ENCODE measurements at places on chromosomes 13 and 19. TPM values are rescaled to one million over a fixed set of nuclear protein-coding genes. Genes with fewer than 3 reads are reported as not detected.

DNA sequence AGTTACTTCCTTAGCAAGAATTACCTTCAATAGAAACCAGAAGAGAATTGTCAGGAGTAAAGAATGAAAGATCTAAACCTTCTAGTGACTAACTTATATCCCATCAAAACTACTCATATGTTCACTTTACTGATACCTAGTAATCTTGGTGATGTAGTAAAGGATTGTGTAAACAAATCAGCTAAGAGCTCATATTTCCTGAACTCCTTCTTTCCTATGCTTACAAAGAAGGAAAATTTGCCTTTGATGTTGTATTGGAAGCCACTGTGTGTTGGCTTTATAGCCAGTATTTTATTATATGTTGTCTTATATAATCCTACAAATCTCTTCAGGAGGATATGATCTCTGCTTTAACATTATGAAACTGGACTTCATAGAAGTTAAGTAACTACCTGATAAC lies 671.0 kb downstream of the PCDH9 start:
- no peak for DNase-seq

Gene LMTK3
- polyA plus RNA-seq = 2.3 TPM

DNA sequence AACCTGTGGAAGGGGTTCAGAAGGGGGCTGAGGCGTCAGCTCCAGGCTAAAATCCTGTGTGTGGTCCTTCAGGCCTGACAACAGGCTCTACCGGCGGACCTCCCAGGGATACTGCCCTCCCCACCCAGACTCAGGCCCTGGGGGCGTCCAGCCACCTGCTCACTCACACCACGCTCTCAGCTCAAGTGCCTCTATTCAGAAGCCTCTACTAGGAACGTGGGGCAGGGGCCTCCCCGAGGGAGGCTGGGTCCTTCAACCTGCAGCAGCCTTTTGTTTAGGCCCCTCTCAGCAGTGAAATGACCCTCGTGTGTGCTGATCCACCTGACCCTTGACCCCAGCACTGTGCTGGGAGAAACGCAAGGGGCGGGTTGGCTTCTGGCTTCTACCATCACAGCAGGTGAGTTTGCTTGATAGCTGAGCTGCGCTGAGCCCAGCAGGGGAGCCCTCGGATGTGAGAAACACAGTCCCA lies 10.6 kb downstream of the PLPP2 start:
- DNase-seq = no peak

Gene DMRTC2
- not detected for polyA plus RNA-seq

DNA sequence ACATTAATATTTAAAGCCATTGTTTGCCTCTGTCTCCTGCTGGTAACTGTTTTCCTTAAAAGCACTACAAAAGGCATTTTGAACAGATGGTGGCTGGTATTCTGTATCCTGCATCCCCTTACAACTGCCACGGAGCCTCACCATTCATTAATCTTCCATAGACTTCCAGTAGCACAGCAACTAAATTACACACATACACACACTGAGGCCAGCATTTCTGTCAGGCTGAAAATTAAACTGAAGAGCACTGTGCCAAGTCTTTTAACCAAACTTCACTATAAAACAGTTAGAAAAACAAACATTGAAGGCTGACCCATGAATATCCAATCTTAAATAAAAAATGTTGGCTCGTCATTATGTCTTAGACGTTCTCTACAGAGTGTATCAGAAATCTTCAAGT lies 697.8 kb downstream of the DACH1 start:
- no peak for DNase-seq

Gene ZNF221
- polyA plus RNA-seq = 5.0 TPM

Gene YJEFN3
- 4.1 TPM for polyA plus RNA-seq

GRCh38 chr19:10550336-10550735 lies 6.6 kb downstream of the ATG4D start:
- no peak for DNase-seq

DNA sequence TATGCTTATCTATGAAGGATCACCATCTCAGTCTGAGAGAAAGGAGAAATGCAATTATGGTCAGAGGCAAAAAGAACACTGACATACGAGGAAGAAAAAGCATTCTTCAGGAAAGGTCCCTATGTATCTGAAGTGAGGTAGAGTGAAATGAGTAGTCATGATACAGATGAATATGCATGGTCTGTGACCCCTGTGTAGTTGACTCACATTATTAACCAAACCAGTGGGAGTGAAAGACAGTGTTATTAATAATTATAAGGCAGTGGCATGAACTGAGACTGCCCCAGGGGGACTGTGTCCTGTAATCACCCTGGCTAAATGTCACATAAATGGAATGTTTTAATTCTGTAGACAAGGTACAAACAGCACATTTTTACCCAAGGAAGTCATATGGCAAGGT lies 1320.2 kb upstream of the PCDH9 start:
- no peak for DNase-seq

GRCh38 chr13:102680842-102681740 lies 13.8 kb downstream of the METTL21C start:
- DNase-seq = no peak

- DNase-seq = no peak
Observed at GRCh38 chr13:28268800-28269223, 130.5 kb downstream of the PAN3 start.

Gene KLK7
- polyA plus RNA-seq = 9.4 TPM

DNA sequence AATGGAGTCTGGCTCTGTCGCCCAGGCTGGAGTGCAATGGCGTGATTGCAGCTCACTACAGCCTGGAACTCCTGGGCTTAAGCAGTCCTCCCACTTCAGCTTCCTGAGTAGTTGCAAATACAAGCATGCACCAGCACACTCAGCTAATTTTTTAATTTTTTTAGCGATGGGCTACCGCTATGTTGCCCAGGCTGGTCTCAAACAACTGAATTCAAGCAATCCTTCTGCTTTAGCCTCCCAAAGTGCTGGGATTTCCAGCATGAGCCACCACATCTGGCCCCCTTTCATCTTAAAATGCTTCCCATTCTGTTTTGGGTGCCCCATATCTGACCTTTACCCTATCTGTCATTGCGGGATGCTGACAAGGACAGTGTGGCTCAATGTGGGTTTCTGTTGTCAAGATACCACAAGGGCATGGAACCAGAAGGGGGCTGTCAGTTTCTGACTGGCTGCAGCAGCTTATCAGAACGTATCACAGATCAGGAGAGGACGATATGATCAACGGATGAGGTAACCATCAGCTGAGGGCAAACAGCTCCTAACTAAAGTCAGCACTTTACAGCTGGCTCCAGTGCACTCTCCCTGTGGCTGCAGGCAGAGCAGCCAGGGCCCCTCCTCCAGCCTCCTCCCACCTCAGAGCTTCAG lies 32.4 kb downstream of the GPR42 start:
- DNase-seq = no peak

GRCh38 chr13:33606692-33607091 lies 211.3 kb upstream of the RFC3 start:
- DNase-seq = no peak

DNA sequence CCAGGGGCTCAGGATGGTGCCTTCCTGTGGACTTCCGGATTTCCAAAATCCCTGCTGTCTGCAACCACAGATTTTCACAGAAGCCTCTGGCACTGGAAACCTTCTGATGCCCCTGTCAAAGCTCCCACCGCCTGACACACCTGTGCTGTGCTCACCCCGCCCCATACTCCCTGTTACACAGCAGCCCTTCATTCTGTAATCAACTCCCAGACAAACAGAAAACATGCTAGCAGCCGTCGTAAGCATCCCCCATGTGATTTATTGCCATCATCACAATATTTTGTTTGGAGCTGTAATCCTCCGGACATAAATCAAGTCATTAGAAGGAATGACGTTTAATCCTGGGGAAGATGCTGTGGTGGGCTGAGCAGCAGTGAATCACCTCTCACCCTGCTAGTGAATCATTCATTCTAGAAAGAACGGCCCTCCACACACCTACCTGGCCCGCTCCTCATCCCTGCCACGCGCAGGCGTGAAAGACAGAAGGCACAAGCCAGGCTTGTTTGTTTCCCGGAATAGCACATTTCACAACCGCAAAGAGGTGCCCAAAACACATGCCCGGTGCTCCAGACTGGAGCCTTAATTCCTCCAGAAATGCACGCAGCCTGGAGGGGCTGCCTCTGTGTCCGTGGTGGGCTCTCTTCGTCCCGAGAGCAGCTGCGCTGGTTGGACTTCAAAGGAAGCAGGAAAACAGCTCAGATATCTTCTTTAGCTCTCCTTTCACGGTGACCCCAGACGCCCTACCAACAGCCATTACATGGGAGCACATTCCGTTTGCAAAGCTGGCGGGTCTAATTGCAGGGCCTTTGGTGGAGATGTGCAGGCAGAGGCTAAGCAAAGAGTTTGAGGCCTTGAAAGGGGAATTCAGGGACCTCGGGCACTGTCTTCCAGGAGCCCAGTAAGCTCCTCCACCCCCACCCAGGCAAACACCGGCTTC lies 41.3 kb upstream of the KCTD15 start:
- DNase-seq = no peak

All from right renal cortex interstitium (tissue), 3 donors.